ENCODE measurements at places on chromosomes 5 and 9.

DNA sequence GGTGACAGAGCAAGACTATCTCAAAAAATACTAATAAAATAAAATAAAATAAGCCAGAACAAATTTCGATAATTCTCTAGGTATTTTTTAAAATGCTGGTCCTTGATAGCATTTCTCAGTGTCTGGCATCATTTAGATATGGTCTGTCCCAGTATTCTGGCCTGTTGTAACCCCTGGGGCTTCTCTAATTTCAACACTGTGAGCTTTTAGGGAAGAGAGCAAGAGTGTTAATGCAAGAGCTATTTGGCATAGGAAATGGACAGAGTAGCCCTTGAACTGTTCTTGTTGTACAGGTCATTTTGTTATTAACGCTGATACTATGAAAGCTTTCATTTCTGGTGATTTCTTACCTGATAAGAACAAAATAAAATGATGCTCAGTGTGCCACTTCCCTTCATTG, 112.2 kb upstream of the ZNF608 start:
- peak; percentile 55 for DNase-seq

DNA sequence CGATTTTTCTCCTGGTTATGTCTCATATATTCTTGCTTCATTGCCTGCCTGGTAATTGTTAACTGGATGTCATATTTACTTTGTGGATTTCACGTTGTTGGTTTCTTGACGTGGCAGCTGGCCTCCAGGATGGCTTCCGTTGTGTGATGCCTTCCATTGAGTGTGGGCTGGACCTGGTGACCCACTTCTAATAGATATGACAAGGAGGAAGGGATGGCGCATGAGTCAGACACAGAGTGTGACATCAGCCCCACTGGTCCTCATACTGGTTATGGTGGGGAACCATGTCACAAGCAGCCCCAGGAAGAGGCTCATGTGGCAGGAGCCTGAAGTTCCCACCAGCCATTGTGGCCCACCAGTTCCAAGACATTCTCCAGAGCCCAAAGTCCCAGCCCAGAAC, 6.4 kb upstream of the PAEP start:
- no peak for DNase-seq

GRCh38 chr5:37015795-37016666, 139.5 kb downstream of the NIPBL start:
- DNase-seq = no peak

GRCh38 chr5:125197321-125197720, 450.9 kb upstream of the ZNF608 start:
- no peak for DNase-seq

- DNase-seq = no peak
Measured at GRCh38 chr9:93960971-93961841, 6.1 kb upstream of the BARX1 start.

DNA sequence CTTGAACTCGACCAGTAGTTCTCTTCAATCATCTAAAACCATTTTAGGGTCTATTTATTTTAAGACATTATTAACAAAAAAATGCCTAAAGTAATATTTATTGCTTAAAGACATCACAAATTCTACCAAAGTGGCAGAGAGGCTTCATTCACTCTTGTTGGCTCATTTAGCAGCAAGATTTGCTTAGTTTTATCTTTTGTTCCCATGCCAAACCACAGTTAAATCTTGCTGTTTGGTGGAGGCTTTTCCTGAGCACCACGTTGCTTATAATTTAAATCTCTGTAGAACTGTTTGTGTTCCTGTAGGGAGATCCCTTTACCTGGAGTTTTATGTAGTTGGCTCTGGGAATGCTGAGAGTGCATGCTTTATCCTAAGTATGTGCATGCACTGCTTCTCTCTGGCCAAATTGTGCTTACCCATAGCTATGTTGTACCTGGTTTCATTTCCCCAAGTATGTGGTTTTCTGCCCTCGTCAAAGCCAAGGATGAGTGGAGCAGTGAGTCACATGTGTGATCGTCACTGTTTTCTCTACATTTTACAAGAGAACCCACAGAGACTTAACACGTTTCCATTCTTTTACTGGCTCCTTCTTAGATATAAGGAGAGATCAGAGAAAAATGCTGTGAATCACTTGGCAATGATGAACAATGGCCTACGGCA, 42.1 kb upstream of the MAST4 start:
- peak; percentile 46 for DNase-seq
